HCEC 1CT (cell line): ENCODE measurements at places on chromosomes 11 and 22.

- DNase-seq: no peak
Measured at GRCh38 chr11:10674911-10675440, 18.6 kb downstream of the IRAG1 start.

DNA sequence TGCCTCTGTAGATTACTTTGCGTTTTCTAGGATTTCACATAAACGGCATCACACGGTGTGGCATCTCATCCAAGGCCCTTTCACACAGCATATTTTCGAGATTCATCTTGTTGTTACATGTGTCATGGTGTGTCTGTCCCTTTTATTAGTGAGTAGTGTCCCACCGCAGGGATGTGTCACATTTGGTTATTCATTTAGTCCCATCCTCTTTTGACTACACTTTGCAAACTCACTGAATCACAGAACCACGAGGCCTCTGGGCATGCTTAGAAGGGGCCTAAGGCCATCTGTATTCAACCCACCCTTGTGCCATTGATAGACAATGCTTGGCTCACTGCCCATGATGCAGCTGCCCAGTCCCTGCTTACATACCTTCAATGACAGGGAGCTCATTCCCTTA lies 4.2 kb upstream of the RAC2 start:
- no peak for DNase-seq

GRCh38 chr11:122100037-122100755 lies 15.8 kb downstream of the BLID start:
- peak; percentile 67 for DNase-seq

GRCh38 chr22:20792966-20793728 lies 19.2 kb downstream of the SERPIND1 start:
- peak; percentile 54 for DNase-seq

GRCh38 chr11:12864316-12865156 lies 144.6 kb upstream of the RASSF10 start:
- peak; percentile 66 for DNase-seq

- peak; percentile 8 for DNase-seq
Measured at GRCh38 chr11:65116370-65117205, 913 bp downstream of the ZNHIT2 start.

GRCh38 chr11:112318184-112318591 lies 57.5 kb upstream of the PLET1 start:
- DNase-seq: peak; percentile 95

DNA sequence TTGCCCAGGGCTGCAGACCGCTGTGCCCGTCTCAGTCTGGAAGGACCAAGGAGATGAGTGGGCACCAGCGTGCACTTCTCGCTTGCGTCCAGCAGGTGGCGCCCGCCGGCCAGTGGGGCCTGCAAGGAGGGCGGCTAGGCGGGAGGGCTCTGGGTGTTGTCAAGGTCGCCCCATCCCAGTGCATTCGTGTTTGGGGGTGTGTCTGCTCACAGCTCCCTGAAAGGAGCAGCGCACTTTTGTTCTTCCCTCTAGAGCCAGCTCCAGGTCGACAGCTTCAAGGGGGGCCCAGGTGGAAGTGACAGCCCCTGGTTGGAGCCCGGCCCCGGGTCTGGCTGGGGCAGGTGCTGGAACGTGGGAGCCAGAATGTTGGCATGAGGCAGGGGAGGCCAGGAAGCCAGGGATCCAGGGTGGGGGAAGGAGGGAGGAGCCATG lies 23.4 kb upstream of the MPPED1 start:
- peak; percentile 30 for DNase-seq

DNA sequence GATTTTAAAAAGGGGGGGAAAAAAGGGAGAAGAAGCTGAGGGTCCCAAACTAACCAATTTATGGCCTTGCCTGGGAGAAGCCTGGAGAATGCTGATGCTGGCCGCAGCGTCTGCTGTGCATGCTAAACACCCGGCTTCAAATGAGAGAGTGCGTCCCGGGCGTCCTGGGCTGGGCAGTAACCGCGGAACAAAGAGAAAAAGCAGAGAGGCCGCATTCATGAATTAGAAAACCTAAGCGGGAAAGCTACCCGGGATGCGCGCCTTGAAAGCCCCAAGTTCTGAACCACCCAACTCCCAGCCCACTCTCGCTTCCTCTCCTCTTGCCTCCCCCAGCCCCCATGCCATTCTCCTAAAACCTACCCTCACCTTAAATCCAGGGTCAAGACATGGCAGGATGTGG lies 6.5 kb downstream of the MN1 start:
- DNase-seq: no peak

DNA sequence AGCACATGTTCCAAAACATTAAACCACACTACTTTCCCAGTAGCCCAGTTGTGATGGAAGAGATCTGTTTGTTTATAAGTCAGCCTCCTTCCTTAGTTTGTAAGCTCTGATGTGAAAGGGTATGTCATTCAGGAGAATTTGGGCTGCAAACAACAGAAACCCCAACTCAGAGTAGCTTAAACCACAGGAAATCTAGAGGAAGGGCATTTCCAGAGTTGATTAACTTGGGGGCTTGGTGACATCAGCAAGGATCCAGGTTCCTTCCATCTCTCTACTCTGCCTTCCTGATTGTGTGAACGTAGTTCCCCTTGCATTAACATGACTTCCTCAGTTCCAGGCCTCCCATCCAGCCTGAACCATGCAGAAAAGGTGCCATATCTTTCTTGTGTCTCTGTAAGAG lies 6.5 kb upstream of the FJX1 start:
- DNase-seq: no peak

- DNase-seq: no peak
Measured at GRCh38 chr22:27578937-27579617, 222.5 kb downstream of the MN1 start.

DNA sequence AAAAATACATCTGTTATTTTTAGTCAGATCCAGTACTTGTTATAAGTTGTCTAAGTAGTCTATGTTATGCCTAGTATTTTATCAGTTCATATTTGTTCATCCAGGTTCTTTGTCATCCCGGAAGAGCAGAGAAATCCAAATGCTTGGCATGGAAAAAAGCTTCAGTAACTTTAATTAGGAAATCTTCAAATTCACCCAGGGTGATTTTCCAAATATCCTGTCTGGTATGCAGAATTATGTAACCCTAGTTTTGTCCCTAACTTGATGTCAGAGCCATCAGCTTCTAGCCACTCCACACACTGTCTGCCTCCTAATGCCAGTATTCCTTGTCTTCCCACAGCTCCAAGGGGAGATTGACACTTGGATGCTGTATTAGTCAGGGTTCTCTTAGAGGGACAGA lies 216.2 kb downstream of the ARHGAP42 start:
- no peak for DNase-seq

DNA sequence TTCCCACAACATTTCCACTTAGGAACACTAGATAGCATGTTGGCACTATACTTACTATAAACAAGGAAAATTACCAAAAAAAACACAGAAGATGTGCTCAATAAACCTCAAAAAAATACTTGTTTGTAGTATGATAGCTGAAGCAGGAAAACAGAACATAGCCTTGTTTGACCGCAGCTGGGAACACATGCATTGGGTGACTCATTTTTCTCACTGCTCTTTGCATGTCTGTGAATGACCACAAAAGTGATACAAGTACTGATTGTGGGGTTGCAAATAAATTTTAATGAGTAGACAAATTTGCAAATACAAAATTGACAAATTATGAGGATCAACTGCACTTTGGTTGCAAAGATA lies 22.8 kb upstream of the GUCY1A2 start:
- peak; percentile 87 for DNase-seq

DNA sequence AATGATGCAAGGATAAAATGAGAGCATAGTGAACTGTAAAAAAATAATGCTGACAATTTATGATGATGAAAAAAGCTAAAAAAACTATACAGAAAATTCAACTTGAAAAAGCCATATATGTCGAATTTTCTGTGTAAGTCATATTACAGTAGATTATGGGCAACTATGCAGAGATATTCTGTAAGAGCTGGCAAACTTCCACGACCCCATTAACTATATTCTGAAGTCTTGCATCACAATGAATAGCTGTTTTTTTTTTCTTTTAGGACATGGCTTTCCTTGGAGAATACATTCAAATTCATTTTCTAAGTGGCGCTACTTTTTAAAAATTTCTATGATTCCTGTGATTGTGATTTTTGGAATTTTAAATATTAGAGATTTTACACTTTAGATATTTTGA lies 18.4 kb downstream of the PSMD13 start:
- no peak for DNase-seq

- peak; percentile 59 for DNase-seq
Measured at GRCh38 chr11:86802601-86803051, 2.3 kb downstream of the PRSS23 start.

GRCh38 chr11:94550513-94550912 lies 6.8 kb downstream of the FUT4 start:
- DNase-seq: no peak

DNA sequence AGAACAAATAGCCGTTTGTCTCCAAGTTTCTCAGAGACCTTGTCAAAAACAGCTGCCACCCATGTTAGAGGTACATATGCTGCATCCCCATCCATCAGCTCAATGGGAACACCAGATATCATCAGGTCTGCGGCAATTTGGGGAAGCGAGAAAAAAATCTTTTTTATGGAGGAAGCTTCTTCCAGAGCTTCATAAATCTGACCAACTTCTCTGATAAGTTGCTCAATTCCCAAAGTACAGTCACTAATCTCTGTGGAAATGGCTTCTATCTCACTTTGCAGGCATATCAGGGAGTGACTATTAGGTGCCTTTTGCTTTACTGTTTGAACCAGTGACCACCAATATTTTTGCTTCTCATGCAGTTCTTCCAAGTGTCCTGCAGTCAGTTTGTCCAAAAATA lies 34.3 kb upstream of the MRPL17 start:
- no peak for DNase-seq

DNA sequence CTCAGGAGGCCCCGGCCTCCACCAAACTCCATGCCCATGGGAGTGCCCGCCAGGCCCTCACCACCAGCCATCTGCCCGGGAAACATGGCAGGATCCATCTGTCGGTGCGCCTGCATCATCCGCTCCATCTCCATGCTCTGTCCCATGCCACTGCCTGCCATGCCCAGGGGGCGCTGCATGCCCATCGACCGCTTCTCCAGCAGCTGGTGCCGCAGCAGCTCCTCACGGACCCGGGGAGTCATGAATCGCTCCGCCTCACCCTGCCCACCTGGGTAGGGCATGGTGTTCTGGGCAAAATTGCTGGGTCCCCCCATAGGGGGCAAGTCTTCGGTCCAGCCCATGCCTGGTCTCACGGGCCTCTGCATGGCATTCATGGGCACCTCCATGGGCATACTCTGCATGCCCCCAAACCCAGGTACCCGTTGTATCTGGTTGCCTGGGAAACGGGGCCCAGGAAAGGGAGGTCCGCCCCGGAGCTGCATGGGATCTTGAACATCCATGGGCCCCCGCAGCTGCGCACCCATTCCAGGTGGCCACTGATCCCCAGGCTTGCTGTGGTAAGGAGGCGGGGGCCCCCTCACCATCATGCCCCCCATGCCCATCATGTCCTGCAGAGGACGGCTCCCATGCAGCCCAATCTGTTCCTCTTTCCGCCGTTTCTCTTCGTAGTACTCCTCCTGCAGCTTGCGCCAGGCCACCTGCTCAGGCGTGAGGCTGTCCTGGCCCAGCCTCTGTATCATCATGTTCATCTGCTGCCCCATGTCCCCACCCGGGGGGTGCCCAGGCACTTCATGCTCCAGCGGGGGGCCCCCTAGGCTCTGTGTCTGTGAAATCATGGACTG lies 18.0 kb downstream of the CXCR5 start:
- DNase-seq: no peak

GRCh38 chr11:2312232-2313042 lies 10.6 kb downstream of the TSPAN32 start:
- peak; percentile 52 for DNase-seq

DNA sequence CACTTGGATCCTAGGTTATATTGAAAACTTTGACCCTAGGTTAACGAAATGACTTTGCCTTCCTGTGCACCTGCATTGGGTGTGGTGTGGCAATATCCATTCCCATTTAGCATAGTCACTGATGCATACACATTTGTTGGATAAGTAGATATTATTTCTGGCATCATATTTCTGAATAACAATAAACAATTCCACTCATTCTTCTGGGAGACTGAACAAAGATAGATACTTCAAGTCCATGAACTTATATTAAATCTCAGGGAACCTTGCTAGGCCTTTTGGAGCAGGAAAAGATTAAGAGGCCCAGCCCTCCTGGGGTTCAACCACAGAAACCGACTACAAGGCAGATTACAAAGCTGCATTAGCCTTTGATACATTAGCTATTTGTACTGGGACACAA lies 118.9 kb downstream of the MSANTD4 start:
- DNase-seq: no peak

GRCh38 chr11:116981266-116981885 lies 116.9 kb downstream of the SIK3 start:
- DNase-seq: no peak

DNA sequence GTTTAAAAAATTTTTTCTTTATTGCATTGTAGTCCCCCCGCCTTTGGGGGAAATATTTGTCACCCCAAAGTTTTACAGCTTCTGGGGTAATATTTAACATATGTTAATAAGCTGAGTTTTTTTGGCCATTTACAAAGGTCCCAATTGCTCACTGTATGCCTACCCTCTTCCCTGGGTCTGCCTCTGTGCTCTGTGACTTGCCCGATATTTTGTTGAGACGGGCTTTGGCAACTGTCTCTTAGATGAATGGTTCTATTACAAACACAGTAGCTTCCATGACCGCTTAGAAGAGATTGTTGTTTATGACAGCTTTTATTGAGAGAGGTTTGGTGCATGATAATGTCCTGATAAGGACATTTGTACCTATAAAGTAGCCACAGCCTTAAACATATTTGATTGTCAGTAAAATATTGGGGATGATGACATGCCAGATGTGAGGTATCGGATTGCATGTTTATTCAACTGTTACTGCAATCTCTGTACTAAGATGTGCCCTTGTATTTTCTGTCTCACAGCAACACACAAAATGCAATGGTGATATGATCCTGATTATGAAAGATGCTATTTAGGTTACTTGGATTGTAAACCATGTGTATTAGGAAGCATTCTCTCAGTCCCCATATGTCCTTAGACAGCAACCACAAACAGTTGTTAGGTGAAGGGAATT lies 103.1 kb downstream of the TEAD1 start:
- peak; percentile 80 for DNase-seq

DNA sequence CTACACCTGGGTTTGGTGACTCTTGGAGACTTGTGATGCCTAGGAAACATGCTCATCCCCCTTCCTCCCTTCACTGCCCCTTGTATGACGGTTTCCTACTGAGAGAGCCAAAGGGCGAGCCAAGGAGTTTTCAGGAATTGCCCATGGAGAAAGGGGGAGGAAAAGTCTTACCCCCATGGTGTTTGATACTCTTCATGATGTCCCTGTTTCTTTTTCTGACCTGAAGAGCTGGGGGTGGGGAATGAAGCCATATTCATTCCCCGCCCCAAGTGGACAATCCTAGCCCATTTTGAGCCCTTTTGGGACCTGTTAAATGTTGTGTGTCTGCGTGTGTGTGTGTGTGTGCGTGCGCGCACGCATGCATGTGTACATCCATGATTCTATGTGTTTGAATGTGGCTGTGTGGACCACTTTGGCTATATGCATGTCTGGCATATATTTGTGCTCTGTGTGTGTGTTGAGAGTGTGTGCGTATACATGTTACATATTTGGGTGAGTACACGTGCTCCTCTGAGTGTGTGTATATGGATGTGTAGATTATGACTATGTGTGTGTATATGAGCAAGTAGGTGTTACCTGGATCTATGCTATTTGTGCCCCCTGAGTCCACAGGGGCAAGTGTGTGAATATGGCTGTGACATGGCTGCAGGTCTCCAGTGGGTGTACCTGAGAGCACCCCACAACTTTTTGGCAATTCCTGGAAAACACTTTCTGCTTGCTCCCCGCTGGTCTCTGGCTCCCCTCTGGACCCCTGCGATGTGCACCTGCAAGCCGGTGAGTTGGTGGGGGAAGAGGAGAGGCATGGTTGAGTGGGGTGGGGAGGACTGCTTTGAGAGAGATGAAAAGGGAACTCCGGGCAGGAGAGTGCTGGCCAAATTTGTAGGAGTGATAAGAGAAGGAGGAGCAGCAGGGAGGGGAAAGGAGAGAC lies 24.6 kb downstream of the OTOG start:
- DNase-seq: no peak

GRCh38 chr11:34744511-34744910 lies 123.6 kb downstream of the EHF start:
- DNase-seq: no peak
